HTR-8/SVneo (cell line): ENCODE measurements at places on chromosomes 2 and 18.

DNA sequence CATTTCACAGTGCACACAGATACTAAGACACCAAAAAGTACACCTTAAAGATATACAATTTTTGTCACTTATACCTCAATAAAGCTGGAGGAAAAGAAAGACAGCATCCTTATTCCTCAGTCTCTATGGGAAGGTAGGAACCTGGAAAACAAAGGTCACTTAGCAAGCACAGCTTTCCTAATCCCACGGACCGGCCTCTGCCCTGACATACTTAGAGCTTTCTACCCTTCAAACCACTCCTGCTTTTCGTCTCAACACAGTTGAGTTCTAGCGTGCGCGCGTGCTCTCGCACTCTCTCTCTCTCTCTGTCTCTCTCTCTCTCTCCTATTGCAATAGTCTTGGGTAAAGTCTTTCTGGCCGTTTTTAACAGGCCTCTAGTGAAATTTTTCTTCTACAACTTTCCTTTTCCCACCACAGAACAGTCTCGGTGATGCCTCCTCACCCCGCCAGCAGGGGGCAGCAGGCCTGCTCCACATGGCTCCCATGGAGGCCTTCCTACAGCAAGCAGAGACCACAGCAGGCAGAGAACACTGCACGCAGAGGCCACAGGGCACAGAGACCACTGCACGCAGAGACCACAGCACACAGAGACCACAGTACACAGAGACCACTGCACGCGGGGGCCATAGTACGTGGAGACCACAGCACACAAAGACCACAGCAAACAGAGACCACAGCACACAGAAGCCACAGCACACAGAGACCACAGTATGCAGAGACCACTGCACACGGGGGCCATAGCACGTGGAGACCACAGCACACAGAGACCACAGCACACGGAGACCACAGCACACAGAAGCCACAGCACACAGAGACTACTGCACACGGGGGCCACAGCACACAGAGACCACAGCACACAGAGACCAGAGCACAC, 106.9 kb downstream of the FBXO15 start:
- DNase-seq = peak; percentile 5

DNA sequence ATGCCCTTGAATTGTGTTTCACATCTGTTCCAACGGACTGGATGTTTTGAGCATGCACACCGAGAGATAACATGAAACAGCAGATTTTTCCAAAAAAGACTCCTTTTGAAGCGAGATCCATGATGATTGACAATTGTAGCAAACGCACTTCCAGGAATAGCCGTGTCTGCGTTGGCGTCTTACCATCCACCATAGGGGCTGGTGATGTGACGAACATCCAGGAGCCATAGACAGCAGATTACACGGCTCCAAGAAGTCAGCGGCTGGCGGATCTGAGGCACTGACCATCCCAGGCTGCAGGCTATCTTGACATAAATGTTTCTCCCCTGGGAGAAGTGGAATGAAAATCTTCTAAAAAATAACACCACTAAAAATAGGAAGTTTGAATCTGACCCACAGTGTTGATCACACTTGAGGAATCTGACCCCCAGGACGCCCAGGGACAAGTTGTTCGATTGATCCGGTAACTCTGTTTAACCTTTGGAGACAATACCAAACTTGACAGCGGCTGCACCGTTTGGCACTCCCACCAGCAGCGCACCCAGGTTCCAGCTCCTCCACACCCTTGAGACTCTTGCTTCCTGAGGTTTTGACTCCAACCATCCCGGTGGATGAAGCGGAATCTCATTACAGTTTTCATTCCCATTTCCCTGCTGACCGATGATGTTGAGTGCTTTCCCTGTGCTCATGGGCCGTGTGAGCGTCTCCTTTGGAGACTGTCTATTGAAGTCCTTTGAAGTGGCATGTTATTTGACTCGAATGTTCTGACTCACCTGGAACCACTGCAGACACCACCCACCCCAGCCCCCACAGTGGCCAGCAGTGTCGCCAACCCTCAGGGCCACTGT, 140.0 kb upstream of the GPC1 start:
- DNase-seq = no peak

GRCh38 chr2:240837621-240838020, 17.6 kb upstream of the KIF1A start:
- DNase-seq = no peak

- DNase-seq = no peak
These were observed 172.0 kb downstream of the INHBB start for GRCh38 chr2:120517751-120518469.

GRCh38 chr2:55156984-55157383, 75.1 kb downstream of the CLHC1 start:
- no peak for DNase-seq

DNA sequence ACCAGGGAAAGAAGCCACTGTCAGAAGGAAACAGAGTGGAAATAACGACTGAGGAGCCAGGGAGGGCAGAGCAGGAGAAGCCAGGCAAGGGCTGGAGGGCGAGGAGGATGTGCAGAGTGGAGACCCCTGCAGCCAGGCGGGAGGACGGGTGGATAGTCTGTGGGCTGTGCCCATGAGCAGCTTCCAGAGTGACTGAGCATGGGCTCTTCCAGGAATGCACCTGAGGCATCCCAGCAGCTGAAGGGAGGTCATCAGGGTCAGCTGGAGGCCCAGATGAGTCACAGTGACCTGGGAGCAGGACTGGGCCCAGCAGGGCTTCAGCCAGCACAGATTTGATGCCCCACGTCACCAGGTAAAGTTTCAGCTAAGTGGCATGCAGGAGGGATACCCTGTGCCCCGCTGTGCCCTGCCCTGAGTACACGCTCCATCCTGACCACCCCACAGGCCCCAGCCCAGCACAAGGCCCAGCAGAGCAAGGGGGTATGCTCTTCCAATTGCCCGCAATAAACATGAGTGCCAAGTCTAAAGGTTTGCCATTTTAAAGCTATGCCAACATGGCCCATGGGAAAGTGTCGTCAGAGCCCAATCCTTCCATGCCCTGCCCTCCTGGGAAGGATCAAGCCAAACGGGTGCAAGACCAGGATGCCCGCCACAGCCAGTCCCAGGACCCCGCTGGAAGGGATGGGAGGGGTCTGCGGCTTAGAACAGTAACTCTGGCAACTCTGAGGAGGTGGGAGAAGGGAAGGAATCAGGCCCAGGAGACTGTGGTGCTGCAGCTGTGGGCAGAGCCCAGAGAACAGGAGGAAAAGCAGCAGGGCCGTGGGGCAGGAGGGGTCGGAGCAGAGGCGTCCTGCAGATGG, 85.7 kb downstream of the SEPTIN10 start:
- DNase-seq = no peak

DNA sequence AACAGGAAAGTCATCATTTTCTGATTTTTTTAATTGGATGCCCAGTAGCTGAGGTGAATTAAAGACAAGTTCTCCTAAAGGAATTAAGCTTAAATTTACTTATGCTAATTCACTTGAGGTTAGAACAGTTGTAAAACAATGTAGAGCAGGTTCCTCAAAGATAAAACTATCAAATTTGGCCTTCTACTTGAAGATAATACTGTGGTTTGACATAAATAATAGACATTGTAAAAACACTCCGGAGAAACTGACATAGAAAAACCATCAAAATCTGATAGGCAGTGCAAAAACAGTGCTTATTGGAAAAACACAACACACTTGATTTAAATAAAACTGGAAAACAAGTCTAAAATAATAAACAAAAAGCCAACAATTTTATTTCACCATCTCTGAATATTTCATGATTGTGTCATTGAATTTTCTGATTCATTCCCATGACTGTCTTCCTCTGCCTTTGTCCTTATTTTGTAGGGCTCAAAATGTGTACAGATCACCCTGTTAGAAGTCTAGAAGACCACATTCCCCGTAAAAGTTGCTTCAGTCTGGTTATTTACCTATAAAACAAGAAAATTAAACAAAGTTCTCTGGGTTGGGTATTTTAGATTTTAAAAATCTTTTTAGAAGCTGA, 28.3 kb upstream of the SLC40A1 start:
- no peak for DNase-seq

GRCh38 chr2:157262248-157262647, 4.7 kb downstream of the GALNT5 start:
- no peak for DNase-seq

DNA sequence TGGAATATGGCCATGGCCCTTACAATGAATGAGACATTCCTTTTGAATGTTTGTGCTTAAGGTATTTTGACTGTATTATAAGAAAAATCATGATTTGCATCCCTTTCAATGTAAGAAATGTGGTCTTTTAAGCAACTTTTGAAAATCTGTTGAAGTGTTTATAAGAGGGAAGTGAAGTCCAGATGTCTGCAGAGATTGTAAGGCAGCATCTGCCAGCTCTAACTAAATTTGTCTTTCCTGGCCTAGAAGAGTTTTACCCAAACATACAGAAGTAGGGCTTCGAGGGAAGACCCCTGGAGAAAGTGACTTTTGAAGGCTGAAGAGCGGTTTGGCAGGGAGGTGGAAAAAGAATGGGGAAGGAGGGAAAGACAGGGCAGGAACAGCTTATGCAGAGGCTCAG, 12.2 kb downstream of the EML6 start:
- no peak for DNase-seq

GRCh38 chr2:115574667-115575066, 1132.2 kb downstream of the DPP10 start:
- DNase-seq = no peak

DNA sequence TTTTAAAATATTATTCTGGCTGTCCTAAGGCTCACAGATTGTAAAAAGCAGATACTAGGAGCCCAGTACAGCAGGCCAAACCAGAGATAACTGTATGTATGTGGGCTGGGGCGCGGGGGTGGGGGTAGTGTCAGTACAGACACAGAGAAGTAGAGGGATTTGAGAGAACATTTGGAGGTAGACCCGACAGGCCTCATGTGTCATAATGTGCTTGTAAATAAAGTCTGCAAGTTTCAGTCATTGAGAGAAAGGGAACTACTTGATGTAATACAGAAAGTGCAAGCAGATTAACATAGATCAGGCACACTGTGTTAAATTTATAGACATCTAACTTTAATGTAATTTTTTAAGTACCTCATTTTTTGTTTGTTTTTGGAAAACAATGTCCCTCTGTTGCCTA, 7.4 kb upstream of the POLI start:
- no peak for DNase-seq

DNA sequence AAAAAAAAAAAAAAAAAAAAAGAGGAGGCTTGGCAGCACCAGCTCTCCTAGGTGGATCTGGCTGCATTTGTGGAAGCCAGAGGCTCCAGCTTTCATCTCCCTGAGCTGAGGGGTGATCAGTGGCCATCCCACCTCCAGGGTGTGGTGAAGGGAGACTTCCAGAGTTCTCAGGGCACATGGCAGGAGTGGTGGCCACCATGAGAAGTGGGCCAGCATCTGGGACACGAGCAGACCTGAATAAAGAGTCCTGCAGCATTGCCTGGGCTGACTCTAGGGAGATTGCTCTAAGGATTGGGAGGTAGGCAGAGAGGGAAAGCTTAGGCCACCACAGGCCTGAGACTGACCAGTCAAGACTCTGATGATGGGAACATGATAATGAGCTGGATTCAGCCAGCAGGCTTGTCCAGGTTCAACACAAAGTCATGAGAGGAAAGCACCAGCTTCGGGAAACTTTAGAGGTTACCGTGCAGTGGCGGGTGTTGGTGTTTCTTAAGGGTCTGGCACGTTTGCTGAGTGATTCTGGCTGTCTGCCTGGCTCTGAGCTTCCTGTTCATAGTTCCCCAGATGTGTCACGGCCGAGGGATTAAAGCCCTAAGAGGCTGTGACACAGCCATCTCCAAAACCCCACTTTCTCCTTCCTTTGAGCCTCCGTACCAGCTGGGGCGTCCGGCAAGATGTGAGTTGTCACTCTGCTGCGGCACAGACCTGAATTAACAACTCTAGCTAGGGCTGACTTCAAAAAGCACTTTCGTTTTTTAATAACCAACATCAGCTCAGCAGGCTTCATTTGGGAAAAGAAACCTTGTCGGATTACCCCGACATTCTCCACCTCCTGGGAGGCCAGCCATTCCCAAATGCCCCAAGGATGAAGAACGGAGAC, 38.3 kb upstream of the IL1R1 start:
- no peak for DNase-seq

- DNase-seq = no peak
These were observed 16.3 kb downstream of the ADI1 start for GRCh38 chr2:3503046-3503445.

GRCh38 chr18:9831036-9831722, 54.6 kb upstream of the TXNDC2 start:
- no peak for DNase-seq

GRCh38 chr2:9754532-9754887, 88.8 kb upstream of the TAF1B start:
- DNase-seq = no peak

GRCh38 chr2:10963155-10963554, 51.4 kb downstream of the KCNF1 start:
- no peak for DNase-seq

GRCh38 chr2:178208817-178209216, 14.5 kb downstream of the OSBPL6 start:
- DNase-seq = no peak

DNA sequence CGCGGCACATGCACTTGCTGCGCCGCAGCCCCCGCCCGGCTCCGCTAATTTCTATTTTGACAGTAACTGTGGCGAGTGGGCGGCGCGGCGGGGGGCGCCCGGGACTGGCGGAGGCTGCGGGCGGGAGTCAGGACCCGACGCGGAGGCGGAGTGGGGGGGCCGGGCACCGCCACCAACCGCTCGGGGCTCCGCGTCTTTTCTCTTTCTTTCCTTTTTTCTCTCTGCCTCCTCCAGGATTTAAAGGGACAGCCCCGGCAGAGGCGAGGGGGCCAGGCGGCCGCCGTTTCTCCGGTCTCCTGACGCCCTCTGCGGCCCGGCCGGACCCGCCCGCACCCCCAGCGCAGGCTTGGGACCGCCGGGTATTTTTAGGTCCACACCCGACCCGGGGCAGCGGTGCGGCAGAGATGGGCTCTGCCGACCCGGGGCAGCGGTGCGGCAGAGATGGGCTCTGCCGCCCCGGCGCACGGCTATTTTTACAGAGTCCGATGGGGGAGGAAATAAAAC, 460 bp upstream of the ZBTB7C start:
- DNase-seq = no peak

DNA sequence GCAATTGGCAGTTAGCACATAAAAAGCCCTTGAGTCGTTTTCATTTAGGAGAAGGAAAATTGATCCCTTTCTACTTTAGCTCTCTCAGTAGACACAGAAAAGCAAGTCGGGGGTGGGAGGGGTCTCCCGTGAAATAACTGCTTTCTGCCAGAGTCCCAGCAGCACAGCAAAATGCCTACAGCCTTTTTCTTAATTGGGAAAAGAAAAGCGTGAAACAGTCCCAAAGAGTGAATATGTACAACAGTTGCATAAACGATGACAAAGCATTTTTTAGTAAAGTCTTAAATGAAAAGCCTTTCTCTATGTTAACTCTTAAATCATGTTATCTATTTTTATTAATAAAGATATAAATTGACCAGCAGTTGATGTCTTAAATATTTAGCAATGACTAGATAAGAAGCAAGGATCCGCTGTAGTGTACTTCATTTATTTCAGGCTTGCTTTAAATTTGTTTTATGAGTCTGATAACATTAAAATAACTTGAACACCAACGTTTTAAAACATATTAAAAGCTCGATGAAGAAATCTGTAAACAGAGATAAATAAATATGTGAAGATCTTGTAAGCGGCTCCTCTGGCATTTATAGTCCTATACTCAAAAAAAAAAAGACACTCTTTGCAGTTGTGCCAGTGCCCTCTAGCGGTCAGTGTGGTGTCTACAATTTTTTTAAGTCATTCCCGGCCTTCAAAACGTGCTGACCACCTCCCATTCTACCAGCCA, 42.3 kb upstream of the ATIC start:
- DNase-seq = peak; percentile 49

GRCh38 chr2:240868286-240869108, at the start of gene AGXT:
AGXT (plus strand) TSS chr2:240868824; CDS start chr2:240868866, 42 bp downstream.
- DNase-seq = no peak

GRCh38 chr2:202221873-202222272, 16.5 kb downstream of the SUMO1 start:
- DNase-seq = peak; percentile 31

GRCh38 chr2:197307933-197308521, 2.6 kb downstream of the ANKRD44 start:
- DNase-seq = no peak
